Stimulated activated CD4-positive, alpha-beta T cell treated with anti-CD3 and anti-CD28 coated beads, Interleukin-4, amount 100 ng/mL, for 1 hour (primary cell): ENCODE measurements at places on chromosomes 16 and 17.

- no peak for DNase-seq
These were observed 240.5 kb downstream of the GSG1L start for GRCh38 chr16:27822996-27823395.

- DNase-seq: no peak
These were observed 100.6 kb downstream of the TANGO6 start for GRCh38 chr16:68943961-68944360.

DNA sequence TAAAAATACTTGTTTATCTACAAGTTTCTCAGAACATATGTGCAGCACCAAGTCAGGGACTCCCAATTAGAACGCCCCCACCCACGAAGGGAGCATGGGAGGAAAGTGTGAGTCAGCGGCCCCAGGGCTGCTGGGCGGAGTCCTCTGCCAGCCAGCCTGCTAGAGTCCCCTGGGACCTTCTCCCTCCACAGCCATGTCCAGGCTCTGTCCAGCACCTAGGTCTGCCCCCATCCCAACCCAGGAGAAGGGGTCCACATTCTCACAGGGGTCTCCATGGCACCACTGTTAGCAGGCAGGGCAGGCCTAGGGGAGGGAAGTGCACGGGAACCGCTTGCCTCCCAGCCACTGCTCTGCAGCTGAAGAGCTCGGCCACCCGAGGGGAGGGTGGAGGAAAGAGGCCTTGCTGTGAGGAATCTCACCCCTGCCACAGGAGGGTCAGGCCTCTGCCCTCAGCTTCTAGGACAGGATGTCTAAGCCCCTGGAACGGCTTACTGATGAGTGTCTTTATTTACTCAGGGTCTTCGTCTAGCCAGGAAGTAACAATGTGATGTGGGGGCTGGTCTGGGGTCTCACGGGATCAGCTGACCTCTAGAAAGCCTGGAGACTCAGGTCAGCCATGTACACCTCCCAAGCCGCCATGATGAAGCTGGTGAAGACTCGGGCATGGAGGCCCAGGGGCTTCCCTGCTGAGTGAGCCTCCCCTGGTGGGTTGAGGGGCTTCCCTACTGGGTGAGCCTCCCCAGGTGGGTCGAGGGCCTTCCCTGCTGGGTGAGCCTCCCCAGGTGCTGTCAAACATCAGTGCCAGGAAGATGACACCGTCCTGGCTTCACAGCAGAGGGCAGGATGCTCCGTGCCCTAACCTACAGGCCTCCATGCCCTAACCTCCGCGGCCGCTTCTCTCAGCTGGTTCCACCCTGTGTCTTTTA is 190.3 kb downstream of the RBFOX3 start:
- DNase-seq: peak; percentile 44

GRCh38 chr17:59828478-59828760 is 64.3 kb downstream of the TUBD1 start:
- DNase-seq: no peak

GRCh38 chr17:35607239-35607847 is 20.2 kb downstream of the AP2B1 start:
- DNase-seq: no peak

- no peak for DNase-seq
These were observed 6.9 kb downstream of the TXNDC11 start for GRCh38 chr16:11735787-11736186.

DNA sequence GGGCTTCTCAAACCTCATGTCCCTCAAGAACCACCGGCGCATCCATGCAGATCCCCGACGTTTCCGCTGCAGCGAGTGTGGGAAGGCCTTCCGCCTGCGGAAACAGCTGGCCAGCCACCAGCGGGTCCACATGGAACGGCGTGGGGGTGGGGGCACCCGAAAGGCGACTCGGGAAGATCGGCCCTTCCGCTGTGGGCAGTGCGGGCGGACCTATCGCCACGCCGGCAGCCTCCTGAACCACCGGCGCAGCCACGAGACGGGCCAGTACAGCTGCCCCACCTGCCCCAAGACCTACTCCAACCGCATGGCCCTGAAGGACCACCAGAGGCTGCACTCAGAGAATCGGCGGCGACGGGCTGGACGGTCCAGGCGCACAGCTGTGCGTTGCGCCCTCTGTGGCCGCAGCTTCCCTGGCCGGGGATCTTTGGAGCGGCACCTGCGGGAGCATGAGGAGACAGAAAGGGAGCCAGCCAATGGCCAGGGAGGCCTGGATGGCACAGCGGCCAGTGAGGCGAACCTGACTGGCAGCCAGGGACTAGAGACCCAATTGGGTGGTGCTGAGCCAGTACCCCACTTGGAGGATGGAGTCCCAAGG is 5.9 kb downstream of the ZNF646 start:
- DNase-seq: no peak
